ENCODE measurements at places on chromosomes 5 and 9. TPM values are rescaled to one million over a fixed set of nuclear protein-coding genes. Genes with fewer than 3 reads are reported as not detected.

- no peak for DNase-seq
Observed at GRCh38 chr9:121363622-121363961, 6.5 kb downstream of the STOM start.

- no peak for DNase-seq
Observed at GRCh38 chr5:95393279-95393678, 2.1 kb downstream of the FAM81B start.

- no peak for DNase-seq
Observed at GRCh38 chr5:175596761-175597189, 61.1 kb upstream of the HRH2 start.

DNA sequence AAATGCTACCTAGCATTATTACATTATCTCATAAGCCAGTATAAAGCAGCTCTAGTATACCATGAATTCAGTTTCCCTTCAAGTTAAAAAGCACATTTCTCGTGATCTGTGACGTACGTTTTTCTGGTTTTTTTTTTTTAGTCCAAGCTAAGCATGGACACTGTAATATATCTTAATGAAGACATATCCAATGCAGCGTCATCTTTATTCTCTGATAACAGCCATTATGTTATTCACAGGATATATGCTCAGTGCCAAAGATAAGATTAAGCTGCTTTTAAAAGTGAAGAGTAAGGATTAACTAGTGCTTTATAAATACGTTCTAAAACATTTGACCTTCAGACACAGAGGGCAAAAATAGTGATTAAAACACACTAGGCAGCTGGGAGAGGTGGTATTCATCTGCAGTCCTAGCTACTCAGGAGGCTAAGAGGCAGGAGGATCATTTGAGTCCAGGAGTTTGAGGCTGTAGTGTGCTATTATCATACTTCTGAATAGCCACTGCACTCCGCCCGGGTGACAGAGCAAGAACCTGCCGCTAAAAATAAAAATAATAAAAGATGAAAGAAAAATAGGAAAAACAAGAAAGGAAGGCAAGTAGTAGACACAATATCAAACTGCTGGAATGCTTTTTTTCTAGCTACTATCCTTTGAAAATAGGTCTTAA is 7.7 kb downstream of the CSNK1A1 start:
- no peak for DNase-seq

DNA sequence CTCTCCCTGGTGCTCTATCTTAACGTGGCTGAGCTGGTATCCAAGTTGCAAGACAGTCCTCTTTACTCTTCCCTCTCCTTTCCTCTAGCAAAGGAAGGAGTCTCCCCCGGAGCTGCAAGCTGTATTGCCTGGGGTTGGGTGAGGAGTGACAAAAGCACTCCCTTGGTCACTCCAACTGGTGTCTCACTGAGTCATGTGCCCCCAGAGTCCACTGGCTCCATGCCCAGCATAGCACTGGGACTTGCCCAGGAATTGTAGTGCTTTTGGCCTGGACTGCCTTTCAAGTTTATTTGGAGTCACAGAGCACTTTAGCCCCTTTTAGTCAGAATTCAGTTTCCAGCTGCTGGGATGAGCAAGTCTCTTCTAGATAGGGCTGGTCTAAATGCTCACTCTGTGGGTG is 82.6 kb upstream of the FST start:
- DNase-seq, result no peak

Gene SPRY4
- 44.3 TPM for polyA plus RNA-seq

Gene CCDC192
- 0.41 TPM for polyA plus RNA-seq

Gene MSH3
- polyA plus RNA-seq, result 11.9 TPM

Gene RNF208
- 2.0 TPM for polyA plus RNA-seq
